CD4-positive, alpha-beta T cell (primary cell): ENCODE measurements at places on chromosomes 7 and 10.

GRCh38 chr10:76935941-76936613 is 701.5 kb downstream of the KCNMA1 start:
- no peak for DNase-seq

- no peak for DNase-seq
Measured at GRCh38 chr10:125149680-125150047, 10.7 kb downstream of the CTBP2 start.

GRCh38 chr7:73864981-73865711 is 4.2 kb downstream of the TMEM270 start:
- DNase-seq: no peak

DNA sequence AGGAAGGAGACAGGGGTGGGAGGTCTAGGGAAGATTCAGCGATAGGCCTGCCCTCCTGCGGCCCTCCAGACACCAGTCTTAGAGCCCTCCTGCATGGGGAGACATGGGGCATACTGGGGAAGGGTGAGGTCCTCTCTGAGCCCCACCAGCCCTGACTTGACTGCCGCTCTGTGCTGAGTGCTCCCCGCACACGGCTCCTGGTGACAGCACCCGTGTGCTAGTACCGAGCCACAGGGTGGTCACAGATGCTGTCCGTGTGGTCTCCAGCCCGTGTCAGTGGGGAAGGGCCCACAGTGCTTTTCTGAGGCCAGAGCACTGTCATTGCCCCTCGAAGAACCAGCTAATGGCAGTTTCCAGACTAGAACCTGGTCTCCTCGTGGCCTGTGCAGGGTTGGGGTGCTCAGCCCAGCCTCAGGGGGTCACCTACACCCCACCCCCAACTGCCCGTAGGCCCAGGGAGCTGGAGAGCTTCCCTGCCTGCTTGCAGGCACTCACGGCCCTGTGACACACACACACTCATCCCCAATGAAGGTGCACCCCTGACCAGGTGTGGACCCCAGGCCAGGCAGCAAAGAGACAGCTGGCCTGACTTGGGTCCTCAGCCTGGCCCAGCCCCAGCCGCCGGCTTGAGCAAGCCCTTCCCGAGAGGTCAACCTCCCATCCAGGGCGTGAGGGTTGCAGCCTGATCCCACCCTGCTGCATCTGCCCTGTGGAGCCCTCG is 86.0 kb upstream of the RET start:
- no peak for DNase-seq

DNA sequence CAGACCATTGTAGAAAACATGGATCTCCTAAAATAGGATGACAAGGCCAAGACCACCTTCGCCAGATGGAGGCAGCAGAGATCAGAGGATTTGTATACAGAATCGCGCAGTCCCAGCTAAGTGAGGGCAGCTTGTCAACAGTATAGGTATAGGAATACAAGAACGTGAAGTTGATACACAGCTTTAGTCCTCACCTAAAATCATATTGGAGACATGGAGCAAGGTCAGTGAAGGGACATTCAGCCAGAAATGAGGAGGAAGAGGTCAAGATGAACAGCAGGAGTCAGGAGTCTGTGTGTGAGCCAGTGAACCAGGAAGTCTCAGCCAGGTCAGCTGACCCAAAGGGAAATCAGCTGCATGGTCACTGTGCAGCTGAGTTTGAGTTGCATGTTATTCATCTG is 263.4 kb upstream of the PRKCQ start:
- no peak for DNase-seq

DNA sequence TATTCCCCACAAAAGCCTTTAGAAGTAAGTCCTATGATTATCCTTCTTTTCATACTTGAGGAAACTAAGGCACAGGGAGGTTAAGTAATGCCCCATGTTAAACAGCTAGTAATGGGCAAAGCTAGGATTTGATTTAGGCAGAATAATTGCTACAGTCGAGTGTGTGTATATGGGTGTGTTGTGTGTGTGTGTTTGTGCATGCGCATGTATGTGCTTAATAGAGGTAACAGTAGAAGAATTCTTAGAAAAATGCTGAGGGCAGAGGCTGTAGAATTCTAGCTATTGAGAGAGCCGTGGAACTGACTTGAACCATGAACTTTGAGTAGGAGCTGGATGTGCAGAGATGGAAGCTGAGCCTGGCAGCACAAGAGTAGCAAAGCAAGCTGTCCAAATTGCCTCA is 131.3 kb upstream of the WNT16 start:
- DNase-seq: no peak

DNA sequence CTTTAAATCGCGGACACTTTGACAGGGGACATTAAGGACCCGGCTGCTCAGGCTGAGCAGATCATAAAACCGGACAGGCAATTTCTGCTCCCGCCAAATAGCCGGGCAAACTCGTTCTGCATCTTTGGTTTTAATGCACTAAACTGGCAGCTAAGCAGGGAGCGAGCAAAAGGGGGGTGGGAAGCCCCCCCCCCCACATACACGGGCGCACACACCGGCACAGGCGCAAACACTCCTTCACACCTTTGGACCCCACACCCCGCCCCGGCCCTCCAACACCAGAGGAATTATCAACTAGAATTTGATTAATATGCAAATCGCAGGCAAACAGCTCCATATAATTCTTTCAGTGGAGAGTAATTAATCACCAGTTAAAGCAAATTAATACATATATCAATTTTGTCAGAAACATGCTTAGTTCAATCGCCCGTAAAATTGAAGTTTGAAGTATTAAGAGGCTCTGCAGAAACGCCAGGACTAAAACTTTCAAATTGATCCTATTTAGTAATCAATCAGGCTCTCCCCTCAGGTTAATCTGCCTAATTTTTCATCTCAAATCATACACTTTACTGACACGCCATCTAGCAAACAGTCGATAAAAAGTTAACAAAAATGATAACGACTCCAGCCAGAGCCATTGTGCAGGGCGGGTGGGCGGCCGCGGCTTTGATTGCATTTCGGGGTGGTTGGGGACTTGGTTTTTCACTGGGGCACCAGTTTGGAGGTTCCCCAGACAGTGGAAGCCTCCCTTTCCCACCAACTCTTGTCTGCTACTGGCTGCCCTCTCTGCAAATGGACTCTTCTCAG is 9.9 kb downstream of the LBX1 start:
- DNase-seq: no peak

DNA sequence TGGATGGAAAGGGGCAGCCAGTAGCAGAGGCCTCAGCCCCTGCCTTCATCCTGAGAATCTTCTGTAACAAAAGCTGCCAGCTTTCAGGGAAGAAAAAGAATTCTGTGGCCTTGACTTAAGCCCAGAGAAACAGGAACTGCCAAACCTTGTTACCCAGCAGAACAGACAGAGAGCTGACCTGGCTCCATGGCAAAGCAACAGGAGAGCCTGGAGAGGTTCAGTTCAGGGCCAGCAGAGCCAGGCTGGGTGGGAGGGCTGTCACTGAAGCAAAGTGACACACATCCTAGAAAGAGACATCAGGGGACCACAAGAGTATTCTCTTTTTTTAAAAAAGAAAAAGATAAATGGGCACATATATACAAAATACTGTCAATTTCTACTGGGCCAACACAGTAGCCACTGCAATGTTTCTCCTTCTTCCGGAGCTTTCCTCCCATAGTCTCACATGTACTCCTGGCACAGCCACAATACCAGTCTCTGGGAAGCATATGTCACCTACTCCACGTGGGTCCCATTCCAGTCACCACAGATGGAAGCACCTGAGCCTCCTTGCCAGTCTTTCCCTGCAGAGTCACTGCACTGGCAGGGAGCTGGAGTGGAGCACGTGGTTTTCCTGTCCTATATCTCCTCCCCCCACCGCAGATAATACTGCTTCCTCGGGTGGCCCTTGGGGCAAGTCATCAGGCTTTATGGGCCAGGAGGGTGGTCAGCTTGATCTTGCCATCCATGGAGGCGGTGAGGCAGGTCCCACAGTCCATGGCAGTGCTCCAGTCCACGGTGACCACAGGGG is 15.2 kb upstream of the CYREN start:
- no peak for DNase-seq

GRCh38 chr10:95864906-95865813 is 42.6 kb upstream of the CC2D2B start:
- peak; percentile 42 for DNase-seq

DNA sequence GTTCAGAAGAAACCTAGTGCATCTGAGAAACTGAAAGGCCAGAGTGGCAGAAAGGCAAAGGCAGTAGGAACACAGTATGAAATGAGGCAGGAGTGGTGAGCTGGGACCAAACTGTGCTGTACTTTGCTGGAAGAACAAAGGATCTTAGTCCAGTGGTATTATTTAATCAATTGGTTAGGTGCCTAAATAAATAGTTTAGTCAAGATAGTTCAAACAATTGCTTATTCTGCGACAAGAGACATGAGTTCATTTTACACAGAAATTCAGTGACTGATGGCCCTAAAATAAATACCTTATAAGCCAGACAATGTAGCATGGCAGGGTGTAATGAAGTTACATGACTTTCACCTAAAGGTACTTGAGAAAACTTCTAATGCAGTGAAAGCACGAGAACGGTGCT is 181.8 kb upstream of the LRRN3 start:
- DNase-seq: no peak

GRCh38 chr7:41199136-41199535 is 503.8 kb downstream of the INHBA start:
- no peak for DNase-seq

DNA sequence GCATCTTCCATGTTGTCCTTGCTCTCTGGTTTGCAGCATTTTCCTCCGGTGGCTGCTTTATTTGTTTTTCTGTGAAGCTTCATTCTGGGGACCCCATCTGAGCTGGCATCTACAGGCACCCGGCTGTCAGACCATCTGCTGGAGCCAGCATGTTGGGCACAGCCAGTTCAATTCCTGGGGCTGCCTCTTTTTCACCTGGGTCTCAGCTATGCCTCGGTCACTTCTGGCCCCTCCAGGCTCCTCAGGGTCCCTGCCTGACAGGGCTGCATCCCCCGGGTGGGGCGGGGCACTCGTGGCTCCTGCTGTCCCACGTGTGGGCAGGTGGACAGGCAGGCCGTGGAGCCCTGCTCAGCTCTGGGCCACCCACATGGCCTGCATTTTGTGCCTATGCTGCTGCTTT is 8.1 kb downstream of the SCART1 start:
- no peak for DNase-seq

- DNase-seq: peak; percentile 54
Measured at GRCh38 chr10:114304017-114304570, 65.0 kb downstream of the VWA2 start.

DNA sequence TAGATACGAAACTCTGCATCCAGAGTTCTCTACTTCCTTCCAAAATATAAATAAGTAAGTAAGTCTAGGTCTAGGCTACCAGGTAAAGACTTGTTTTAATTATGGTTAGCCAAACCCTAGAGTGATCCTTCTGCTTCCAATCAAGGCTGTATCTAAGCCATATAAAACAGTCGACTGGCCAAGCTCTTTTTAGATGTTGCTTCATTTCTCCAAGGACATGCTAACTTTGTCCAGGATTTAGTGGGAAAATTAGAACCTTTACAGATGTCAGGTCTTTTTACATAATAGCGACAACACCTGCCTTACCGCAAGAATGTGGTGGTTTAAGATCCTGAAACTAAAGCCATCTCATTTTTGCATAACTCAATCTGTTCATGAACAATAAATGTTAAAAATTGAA is 156.8 kb downstream of the NXPH1 start:
- DNase-seq: no peak

DNA sequence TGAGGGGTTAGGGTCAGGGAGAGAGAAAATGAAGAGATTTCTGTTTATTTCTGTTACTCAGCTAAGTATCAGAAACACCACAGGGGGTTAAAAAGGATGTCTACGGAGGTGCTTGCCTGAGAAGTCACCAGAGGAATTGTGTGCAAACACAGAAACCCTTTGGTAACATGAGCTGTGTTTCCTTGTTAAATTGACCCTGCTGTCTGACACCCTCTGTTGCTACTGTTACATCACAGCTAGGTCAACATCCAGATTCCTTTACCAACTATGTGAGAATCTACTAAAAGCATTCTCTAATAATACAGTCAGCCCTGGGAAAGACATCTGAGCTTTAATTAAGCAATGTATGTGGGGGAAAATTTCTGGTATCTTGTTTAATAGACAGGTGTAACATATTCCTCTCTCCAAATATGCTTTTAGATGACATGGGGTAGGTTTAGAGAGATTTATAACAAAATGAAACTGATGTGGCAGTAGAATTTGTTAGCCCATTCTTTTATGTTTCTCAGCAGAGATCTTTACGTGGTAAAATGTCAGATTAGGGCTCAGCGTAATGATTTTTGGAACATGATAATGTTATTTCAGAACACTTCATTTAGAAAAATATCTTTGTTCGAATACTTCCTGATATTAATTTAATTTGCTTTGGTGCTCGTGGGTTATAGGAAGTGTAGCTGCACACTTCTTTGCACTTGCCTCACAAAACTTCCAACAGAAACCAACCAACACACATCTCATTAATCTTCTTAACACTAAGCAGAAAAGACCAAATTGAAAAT is 168.0 kb upstream of the AHR start:
- no peak for DNase-seq

GRCh38 chr10:79074732-79075131 is 6.0 kb downstream of the ZMIZ1 start:
- no peak for DNase-seq

GRCh38 chr10:28744069-28744768 is 66.9 kb downstream of the BAMBI start:
- DNase-seq: no peak
